Natural killer cell (primary cell): ENCODE measurements at places on chromosomes 4 and X. TPM values are rescaled to one million over a fixed set of nuclear protein-coding genes. Genes with fewer than 3 reads are reported as not detected.

VSIG4 gene
- 0.32 TPM for total RNA-seq

DNA sequence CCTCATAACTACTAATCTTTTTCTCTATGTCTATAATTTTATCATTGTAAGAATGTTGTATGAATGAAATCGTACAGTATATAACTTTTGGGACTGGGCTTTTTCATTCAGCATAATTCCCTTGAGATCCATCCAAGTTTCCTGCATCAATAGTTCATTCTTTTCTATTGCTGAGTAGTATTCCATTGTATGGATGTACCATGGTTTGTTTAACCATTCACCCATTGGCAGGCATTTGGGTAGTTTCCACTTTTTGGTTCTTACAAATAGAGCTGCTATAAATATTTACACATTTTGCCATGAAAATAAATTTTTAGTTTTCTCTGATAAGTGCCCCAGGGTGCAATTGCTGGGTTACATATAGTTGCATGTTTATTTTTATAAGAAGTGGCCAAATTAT, 659.8 kb downstream of the RAPGEF2 start:
- no peak for DNase-seq
- no peak overlapping the region for H3K27ac ChIP-seq
- H3K36me3 ChIP-seq = no peaks in the 10 kb centered on the region
- no peaks in the 10 kb centered on the region for H3K4me1 ChIP-seq
- no peak overlapping the region for H3K4me3 ChIP-seq
- H3K27me3 ChIP-seq = no peaks in the 10 kb centered on the region

- no peaks in the 10 kb centered on the region for H3K27me3 ChIP-seq
- H3K27ac ChIP-seq = no peak overlapping the region
- DNase-seq = no peak
- H3K4me3 ChIP-seq = no peak overlapping the region
These were observed 24.2 kb downstream of the CHST7 start for GRCh38 chrX:46597771-46598170.

GRCh38 chrX:12824944-12825343, 33.7 kb downstream of the PRPS2 start:
- no peaks in the 10 kb centered on the region for H3K27me3 ChIP-seq
- no peaks in the 10 kb centered on the region for H3K4me1 ChIP-seq
- DNase-seq = no peak
- no peak overlapping the region for H3K4me3 ChIP-seq
- no peak overlapping the region for H3K27ac ChIP-seq
- peaks cover 7% of the 10 kb centered on the region for H3K36me3 ChIP-seq

TLR3 gene
- 9.5 TPM for total RNA-seq
